Cortex of kidney (tissue), 1 donor: ENCODE measurements at places on chromosomes 2 and 18.

- no peak for DNase-seq
Observed at GRCh38 chr18:3051718-3052410, 38.9 kb upstream of the LPIN2 start.

- DNase-seq, result no peak
Observed at GRCh38 chr18:32333781-32334180, 136.9 kb downstream of the GAREM1 start.

DNA sequence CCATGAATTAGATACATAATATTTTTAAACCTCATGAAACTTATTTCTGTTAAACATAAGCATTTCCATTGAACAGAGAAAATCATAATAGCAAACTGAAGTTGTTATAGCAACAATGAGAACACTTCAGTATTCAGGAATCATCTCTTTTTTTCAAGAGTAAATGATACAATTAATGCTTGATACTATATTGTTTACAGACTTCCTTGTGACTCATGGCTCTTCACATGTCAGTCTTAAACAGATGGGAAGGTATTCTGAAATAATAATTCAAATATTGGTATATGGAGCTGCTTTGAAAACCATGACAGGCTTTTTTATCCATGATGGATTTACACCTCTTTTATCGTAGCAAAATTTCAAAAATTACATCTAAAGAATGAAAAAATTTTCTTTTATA, 226.5 kb upstream of the RBMS1 start:
- no peak for DNase-seq

- no peak for DNase-seq
Observed at GRCh38 chr2:39541011-39541930, 104.2 kb upstream of the MAP4K3 start.

DNA sequence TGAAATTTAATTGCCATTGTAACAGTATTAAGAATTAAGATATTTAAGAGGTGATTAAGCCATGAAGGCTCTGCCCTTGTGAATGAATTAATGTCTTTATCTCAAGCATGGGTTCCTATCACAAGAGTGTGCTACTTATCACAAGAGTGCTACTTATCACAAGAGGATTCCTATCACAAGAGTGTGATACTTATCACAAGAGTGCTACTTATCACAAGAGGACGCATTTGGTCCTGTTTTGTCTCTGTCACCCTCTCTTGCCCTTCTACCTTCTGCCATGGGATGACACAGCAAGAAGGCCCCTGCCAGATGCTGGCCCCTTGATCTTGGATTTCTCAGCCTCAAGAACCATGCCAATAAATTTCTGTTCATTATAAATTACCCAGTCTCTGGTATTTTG, 13.2 kb upstream of the COL5A2 start:
- DNase-seq, result no peak

DNA sequence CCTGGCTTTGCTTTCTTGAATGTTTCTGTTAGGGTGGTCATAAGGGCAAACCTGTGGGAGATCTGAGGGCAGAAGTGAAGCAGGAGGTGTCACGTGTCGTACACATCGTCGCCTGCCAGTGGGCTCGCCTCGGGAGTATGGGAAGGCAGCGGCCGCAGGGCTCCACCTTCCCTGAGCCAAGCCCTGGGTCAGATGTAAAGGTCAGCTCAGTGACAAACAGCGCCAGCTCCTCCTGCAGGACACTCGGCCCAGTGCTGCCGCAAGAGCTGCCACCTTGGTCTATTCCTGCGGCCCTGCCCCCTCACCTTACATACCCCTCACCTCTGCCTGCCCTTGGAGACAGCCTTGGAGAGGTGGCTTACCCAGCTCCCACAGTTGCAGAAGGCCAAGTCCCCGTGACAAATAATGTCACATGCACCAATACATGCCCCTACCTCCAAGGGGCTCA, 64.2 kb downstream of the PSMG2 start:
- no peak for DNase-seq

- no peak for DNase-seq
Observed at GRCh38 chr2:194003911-194004310, 1653.1 kb upstream of the SLC39A10 start.

GRCh38 chr2:101440127-101440738, 34.7 kb downstream of the RFX8 start:
- no peak for DNase-seq

- DNase-seq, result no peak
Observed at GRCh38 chr2:31137211-31138036, 816 bp downstream of the GALNT14 start.

- DNase-seq, result no peak
Observed at GRCh38 chr2:16396171-16396570, 269.5 kb downstream of the CYRIA start.

- no peak for DNase-seq
Observed at GRCh38 chr2:64848363-64848762, 140.8 kb upstream of the SLC1A4 start.

- DNase-seq, result no peak
Observed at GRCh38 chr18:73900106-73900835, 247.4 kb downstream of the FBXO15 start.

GRCh38 chr2:74740741-74741431, 86.8 kb downstream of the SEMA4F start:
- no peak for DNase-seq

GRCh38 chr2:163774862-163775261, 39.1 kb upstream of the FIGN start:
- DNase-seq, result no peak

GRCh38 chr18:32139835-32140283, 48.2 kb downstream of the RNF138 start:
- DNase-seq, result no peak

DNA sequence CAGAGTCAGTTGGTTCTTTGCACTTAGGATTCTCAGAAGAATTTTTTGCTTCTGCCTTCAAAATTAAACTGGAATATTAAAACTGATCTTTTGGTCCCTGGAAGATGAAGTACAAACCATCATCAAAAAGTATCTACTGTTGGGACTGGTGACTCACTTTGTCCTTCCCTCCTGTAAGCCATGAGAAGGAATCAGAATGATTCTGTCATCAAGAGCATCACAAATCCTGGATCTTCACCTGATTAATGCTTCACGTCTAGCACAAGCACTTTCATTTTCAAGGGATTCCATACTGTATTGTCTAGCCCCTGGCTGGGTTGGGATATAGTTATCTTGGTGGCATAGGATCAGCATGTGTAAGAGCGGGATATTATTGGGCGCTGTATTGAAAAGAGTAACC, 69.3 kb upstream of the CYP1B1 start:
- no peak for DNase-seq

DNA sequence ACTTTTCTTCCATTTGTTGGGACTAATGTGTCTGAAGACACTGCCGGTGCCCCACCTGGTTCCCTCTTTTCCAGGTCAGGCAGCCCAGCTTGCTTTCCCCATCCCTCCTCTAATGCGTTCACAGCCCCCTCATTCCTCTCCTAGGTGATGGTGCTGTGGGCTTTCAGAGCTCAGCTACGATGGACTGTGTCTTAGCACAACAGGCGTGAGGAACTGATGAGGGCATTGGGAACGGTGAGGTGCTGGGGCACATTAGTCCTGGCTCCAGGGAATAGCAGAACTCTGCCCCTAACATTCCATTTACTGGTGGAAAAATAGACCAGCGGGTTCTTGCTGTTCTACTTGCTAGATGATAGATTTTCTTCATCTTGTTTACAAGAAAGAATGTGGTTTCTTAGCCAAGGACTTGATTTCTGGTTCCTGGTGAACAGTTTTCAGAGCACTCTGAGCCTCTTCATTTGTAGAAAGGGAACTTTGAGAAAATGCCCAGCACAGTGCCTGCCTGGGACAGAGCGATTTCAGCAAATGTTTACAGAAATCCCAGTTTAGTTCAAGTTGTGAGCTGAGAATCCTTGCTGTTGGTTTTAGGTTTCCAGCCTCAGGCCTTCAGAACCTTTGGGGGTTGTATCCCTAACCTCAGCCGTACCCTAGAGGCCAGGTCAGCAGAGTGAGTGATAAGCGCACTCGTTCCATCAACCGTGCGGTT, 42.5 kb downstream of the LDLRAD4 start:
- DNase-seq, result no peak

DNA sequence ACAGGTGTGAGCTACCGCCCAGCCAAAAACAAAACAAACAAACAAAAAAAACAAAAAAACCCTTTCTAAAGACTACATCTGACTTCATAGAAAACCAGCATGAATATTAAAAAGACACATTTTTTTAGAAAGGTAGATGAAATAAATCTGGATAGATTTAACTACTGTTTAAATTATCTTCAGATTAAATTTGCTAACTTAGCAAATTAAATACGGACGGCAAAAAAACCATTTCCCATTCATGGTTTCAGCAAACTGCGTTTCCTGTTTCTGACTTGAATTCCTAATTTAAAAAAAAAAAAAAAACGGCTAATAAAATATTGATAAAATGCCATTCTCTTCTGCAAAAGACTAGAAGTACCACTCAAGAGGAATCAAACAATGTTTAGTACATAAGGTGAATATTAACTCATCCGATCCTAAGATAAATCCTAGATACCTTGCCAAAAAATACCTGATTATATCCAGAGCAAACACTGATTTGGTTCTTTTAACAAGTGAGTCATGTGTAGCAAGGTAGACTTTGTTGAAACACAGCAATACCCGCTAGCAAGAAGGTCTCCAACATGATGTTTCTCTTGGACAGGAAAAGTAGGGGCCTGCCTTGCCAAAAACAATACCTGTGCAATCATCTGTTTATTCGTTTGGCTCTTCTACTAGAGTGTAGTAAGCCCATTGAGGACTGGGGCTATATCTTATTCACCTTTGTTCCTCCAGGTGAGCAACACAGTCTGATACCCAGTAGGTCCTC, 96.2 kb downstream of the BARD1 start:
- no peak for DNase-seq

- no peak for DNase-seq
Observed at GRCh38 chr2:142285480-142285879, 154.7 kb upstream of the LRP1B start.

GRCh38 chr2:121650315-121650930, 1.2 kb upstream of the CLASP1 start:
- DNase-seq, result no peak

DNA sequence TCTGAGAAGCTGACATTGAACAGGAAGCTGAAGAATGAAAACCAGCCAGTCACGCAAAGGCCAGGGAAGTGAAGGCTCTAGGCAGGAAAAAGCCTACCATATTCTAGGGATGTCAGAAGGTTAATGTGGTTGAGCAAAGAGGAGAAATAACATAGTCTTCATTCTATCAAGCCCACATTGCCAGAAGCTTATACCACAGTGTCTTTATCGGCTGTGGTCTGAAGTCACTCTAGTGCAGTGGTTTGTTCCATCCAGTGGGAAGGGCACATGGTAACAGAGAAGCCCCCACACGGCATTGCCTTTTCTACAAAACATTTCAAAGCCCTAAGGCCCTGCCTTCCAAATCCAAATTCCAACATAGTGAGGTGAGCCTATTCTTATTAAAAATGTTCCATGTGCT, 311.3 kb downstream of the TNS1 start:
- DNase-seq, result no peak

- DNase-seq, result no peak
Observed at GRCh38 chr2:68235090-68235489, 17.2 kb downstream of the PPP3R1 start.

GRCh38 chr18:11149441-11150270, at the start of gene PIEZO2:
TSS of gene PIEZO2 (minus strand) at chr18:11149569. CDS start at chr18:11148588, 981 bp downstream.
- DNase-seq, result no peak

- DNase-seq, result no peak
Observed at GRCh38 chr2:23120161-23120560, 264.8 kb upstream of the KLHL29 start.

GRCh38 chr2:29844713-29845326, 76.6 kb downstream of the ALK start:
- DNase-seq, result no peak

DNA sequence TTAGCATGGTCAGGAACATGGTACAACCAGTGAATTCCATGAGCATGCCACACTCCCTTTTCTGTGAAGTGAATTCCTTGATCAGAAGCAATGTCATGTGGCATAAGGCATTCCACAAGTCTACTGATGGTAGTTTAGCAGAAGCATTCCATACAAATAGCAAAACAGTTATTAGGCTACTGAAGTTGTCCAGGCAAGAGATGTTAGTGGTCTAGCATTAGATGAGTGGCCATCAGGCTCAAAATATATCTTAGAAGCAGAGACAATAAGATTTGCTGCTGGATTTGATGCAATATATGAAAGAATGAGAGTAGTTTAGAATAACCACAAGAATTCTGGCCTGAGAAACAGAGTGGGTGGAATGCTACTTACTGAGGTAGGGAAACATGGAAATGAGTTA, 355.3 kb upstream of the NRXN1 start:
- no peak for DNase-seq
